Heart left ventricle (tissue), 16 donors: ENCODE measurements at places on chromosomes 5 and 9. TPM values are rescaled to one million over a fixed set of nuclear protein-coding genes. Genes with fewer than 3 reads are reported as not detected.

- H3K4me3 ChIP-seq: no peak overlapping the region
- no peaks in the 10 kb centered on the region for H3K27me3 ChIP-seq
- no peak for DNase-seq
- no peaks in the 10 kb centered on the region for H3K4me1 ChIP-seq
Observed at GRCh38 chr5:7886849-7887475, 18.0 kb downstream of the MTRR start.

DNA sequence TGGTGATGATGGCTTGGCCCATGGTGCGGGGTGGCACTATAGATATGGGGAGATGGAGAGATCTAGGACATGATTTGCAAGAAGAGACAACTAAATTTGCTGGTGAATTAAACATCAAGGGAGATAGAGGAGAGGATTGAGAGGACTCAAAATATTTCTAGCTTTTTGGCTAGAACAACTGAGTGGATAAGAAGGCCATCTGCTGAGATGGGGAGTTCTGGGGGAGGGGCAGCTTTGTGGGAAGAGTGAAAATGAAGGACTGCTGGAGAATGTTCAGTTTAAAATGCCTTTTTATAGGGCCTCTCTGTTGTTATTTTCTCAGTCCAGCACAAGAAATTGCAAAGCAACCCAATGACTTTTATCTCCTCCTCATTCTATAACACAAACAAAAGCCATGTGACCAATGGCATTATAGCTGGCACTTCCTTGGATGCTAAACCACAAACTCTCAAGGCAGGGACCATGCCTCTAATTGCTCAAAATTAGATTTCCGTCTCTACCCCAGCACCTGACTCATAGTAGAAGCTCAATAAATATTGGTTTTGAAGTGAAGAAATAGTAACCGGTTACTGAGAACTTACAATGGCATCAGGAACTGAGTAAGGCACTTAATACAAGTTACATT, 29.8 kb downstream of the JAKMIP2 start:
- no peaks in the 10 kb centered on the region for H3K36me3 ChIP-seq
- no peak for DNase-seq

- peak overlapping the region; percentile 25 for H3K27ac ChIP-seq
Observed at GRCh38 chr9:130857864-130858738, 23.0 kb downstream of the ABL1 start.

- no peaks in the 10 kb centered on the region for H3K36me3 ChIP-seq
- DNase-seq: no peak
Observed at GRCh38 chr5:147434049-147434448, 75.8 kb downstream of the DPYSL3 start.

- H3K4me3 ChIP-seq: no peak overlapping the region
- DNase-seq: no peak
- H3K27ac ChIP-seq: no peak overlapping the region
- no peaks in the 10 kb centered on the region for H3K27me3 ChIP-seq
- H3K36me3 ChIP-seq: no peaks in the 10 kb centered on the region
Observed at GRCh38 chr9:111074395-111074794, 36.1 kb upstream of the LPAR1 start.

DNA sequence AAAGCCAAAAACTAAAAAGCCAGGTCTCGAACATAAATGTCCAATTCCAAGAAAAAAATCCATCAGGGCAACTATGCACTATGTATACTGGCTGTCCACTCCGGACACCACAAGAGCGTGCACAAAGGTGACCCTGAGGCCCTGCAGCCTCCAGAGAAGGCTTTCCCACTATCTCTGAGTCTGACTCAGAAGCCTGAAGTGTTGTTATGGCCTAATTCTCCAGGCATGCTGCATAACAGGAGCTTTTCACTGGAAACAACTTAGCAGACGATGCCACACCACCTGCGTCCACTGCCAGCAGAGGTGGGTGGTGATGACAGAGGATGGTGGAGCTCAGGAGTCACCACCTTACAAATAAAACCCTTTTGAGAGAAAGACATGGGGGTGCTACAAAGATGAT, 63.7 kb downstream of the HABP4 start:
- no peaks in the 10 kb centered on the region for H3K27me3 ChIP-seq
- H3K36me3 ChIP-seq: peaks cover 42% of the 10 kb centered on the region
- no peak overlapping the region for H3K27ac ChIP-seq
- peaks cover 37% of the 10 kb centered on the region for H3K4me1 ChIP-seq

DNA sequence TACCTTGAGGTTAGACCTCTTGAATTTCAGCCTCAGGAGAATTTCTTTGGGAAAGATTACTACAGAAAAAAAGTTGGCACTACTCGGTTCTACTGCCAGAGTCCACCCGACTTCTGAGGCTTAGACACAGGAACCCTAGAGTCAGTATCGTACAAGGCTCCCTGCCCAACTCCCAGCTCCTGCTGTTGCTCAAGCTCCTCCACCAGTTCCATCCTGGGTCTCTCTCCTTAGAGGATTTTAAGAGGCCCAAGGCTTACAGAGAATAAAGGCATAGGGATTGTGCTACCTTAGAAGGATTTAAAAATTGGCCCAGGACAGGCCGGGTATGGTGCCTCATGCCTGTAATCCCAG, 29.0 kb upstream of the SSBP2 start:
- H3K27ac ChIP-seq: peak overlapping the region; percentile 72
- H3K36me3 ChIP-seq: no peaks in the 10 kb centered on the region
- H3K4me3 ChIP-seq: no peak overlapping the region
- H3K27me3 ChIP-seq: no peaks in the 10 kb centered on the region
- no peaks in the 10 kb centered on the region for H3K4me1 ChIP-seq
- DNase-seq: no peak

- no peak overlapping the region for H3K27ac ChIP-seq
- H3K4me1 ChIP-seq: no peaks in the 10 kb centered on the region
- no peaks in the 10 kb centered on the region for H3K27me3 ChIP-seq
- H3K4me3 ChIP-seq: no peak overlapping the region
- no peak for DNase-seq
Observed at GRCh38 chr9:14869671-14870070, 40.6 kb downstream of the FREM1 start.

- no peaks in the 10 kb centered on the region for H3K36me3 ChIP-seq
- H3K27me3 ChIP-seq: peaks cover 19% of the 10 kb centered on the region
- H3K4me3 ChIP-seq: no peak overlapping the region
- no peak for DNase-seq
- peaks cover 6% of the 10 kb centered on the region for H3K4me1 ChIP-seq
Observed at GRCh38 chr9:134492281-134492691, 149.3 kb upstream of the COL5A1 start.

DNA sequence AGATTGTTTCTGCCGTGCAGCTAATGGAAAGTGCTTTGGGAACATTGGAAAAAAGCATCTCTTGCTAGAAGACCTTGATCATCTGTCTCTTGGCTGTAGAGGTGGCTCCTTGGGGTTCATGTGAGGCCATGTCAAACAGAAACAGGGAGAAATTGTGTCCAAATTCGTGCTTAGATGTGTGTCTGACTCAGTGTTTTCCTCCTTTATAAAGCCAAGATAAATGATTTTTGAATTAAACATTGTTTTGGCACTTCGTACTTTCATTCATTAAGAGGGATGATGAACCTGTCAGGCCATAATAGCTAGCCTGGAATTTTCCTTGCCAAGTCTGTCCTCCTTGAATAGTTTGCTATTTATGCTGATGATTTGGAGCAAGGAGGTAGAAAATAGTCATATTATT, 143.8 kb downstream of the FBXL7 start:
- no peak overlapping the region for H3K4me3 ChIP-seq
- DNase-seq: no peak

DNA sequence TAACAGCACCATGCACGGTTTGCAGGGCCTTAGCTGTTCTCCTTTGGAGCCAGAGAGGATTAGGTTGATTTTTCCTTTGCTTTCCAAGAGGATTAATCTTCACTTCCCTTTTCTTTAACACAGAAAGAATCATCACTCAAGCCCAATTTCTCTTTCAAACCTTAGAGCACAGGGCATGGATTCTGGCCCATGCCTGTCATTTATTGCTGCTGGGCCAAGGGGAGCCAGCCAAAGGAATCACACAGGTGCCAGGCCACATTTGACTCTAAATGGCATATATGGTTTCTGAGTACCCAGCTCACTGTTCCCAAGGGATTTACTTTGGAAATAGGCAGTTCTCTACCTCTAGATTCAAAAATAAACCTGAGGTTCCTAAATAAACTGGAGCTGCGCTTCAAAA, 58.3 kb downstream of the FBXL7 start:
- H3K27me3 ChIP-seq: no peaks in the 10 kb centered on the region
- no peak for DNase-seq
- H3K4me3 ChIP-seq: no peak overlapping the region
- no peaks in the 10 kb centered on the region for H3K36me3 ChIP-seq

DNA sequence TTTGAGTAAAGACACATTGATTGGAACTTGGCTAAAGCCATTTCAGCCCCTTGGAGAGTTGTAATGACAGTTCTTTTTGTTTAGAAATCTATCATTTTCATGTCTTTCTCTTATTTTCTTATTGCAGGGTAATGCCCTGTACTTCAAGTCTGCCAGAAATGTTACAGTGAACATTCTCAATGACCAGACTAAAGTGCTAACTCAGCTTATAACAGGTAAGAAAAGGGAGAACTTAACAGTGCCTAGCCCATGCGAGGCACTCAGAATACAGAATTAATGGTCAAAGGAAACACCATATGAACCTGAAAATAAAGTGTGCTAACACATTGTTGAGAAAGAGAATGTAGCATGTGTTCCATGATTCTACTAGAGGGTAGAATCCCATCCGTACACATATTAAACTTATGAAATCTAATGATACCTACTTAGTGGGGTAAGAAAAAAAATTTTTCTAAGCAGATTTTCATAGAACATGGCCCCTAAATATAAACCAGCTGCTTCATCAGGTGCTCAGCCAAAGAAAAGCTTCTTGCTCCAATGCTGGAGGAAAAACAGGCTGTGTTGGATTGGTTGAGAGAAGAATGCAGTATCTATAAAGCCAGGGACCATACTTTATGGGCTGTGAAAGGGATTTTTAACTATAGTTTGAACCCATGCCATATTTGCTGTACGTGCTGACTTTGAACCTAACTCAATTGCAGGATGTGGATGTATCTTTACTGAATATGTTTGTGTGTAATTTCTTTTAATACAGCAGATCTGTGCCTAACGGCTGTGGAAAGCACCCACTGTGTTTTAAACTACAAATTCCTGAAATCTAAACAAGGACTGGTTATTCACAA, 260.8 kb upstream of the PPP1R2B start:
- peak overlapping the region; percentile 25 for H3K27ac ChIP-seq
- no peak overlapping the region for H3K4me3 ChIP-seq
- no peaks in the 10 kb centered on the region for H3K4me1 ChIP-seq
- no peaks in the 10 kb centered on the region for H3K36me3 ChIP-seq
- no peak for DNase-seq

- no peaks in the 10 kb centered on the region for H3K4me1 ChIP-seq
- no peaks in the 10 kb centered on the region for H3K36me3 ChIP-seq
- H3K27me3 ChIP-seq: no peaks in the 10 kb centered on the region
- H3K4me3 ChIP-seq: no peak overlapping the region
- H3K27ac ChIP-seq: no peak overlapping the region
Observed at GRCh38 chr5:18959535-18959934, 1028.5 kb downstream of the CDH18 start.

The ADAMTS6 gene
- 0.28 TPM for polyA plus RNA-seq

The PCDHGB3 gene
- polyA plus RNA-seq: 5.4 TPM

The SCGB3A2 gene
- 0.30 TPM for polyA plus RNA-seq

The EXD3 gene
- 15.2 TPM for polyA plus RNA-seq

The PRUNE2 gene
- polyA plus RNA-seq: 0.65 TPM

The GRXCR2 gene
- polyA plus RNA-seq: not detected
